ENCODE measurements at places on chromosomes 16 and 17.

DNA sequence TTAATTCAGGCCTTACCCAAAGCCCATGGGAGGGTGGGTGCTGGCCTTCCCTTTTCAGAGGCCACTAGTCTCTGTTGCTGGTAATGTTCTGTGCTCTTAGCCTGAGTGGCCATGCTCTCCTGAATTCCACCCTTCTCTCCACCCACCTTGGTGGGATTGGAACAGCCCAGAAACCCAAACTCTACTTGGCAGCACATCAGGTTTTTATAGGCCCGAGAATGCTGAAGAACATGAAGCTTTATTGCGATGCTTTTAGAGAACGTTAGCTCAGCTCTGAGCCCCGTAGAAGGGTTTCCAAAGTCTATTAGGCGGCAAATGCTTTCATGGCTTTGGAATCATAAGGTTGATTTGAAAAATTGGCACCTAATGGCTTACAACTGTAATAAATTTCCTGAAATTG, 209.3 kb downstream of the MSI2 start:
- no peak for DNase-seq

DNA sequence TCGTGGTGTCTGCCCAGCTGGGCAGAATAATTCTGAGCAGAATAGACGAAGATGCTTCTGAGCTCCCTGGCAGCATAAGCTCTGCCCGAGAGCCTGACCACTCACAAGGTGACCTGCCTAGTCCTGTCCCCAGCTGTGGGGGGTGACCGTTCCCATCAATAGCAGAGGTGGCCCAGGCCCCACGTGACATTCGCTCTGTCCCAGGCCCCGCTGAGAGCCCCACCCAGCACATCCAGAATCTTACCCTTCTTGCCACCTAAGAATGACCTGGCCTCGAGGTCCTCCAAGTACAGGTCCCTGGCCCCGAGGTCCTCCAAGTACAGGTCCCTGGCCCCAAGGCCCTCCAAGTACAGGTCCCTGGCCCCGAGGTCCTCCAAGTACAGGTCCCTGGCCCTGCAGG, 695 bp upstream of the TMEM204 start:
- DNase-seq = no peak

DNA sequence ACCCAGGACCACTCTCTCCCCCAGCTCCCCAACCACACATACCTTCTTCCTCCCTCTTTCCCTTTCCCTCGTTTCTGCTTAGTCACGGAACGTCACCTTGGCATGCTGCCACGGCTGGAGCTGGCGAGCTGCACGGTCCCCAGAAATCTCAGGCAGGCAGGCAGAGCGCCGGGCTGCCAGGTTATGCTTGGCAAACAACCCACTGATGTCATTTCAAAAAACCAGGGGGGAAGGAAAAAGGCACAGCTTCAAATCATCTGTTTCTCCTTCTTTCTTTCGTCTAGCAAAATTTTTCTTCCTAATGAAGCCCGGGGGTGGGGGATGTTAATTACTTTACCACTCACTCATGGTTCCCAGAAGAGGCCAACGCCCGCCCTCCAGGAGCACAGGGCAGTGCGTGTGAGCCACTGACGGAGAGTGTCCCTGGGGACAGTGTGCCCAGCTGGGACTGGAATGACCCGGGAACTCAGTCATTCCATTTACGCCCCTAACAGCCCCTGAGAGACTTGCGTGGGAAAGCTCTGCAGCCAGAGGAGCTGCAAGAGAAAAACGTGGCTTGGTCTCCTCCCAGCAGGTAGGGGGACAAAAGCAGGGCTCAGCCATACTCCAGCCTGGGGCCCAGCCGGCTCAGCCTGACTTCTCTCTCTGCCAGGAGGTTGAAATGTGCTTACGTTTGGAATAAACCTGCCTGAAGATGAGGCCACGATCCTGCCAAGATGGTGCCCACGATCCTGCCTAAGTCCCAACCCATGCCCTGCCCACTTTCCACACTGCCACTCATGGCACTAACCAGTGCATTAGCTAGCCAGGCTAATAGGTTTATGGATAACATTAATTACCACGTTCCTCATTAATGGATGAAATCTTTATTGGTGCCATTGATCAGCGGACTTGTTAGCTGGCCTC, 198.9 kb downstream of the ZFHX3 start:
- no peak for DNase-seq

GRCh38 chr16:4937782-4938682, 1.1 kb upstream of the PPL start:
- DNase-seq = no peak

GRCh38 chr17:48835971-48836370, 5.1 kb downstream of the CALCOCO2 start:
- no peak for DNase-seq

DNA sequence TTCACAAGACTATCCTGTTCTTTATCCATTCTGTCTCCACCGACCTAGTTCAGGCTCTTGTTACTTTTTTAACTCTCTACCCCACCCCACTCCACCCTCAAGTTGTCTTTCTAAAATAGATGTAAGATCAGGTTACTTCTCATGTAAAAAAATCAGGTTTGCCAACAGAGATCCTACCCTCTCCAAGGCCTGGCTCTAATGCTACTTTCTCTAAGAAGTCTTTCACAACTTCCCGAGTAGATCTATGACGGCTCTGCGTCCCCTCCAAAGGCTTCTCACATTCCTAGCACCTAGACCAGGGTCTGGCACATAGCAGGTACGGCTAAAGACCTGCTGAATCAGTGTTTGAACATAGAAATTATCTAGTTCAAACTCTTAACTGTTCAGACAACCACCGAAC, 14.1 kb upstream of the ITGAE start:
- no peak for DNase-seq

- no peak for DNase-seq
Observed at GRCh38 chr17:50893183-50893993, 27.2 kb upstream of the TOB1 start.
